ENCODE measurements at places on chromosomes 4 and X. TPM values are rescaled to one million over a fixed set of nuclear protein-coding genes. Genes with fewer than 3 reads are reported as not detected.

CAMK2D gene
- polyA plus RNA-seq, result 83.1 TPM

CLTRN gene
- 23.2 TPM for polyA plus RNA-seq

KLB gene
- 0.13 TPM for polyA plus RNA-seq

ARHGAP10 gene
- polyA plus RNA-seq, result 20.9 TPM

TSPAN6 gene
- 162 TPM for polyA plus RNA-seq

PPA2 gene
- polyA plus RNA-seq, result 98.2 TPM

COL4A6 gene
- polyA plus RNA-seq, result 18.3 TPM

LDOC1 gene
- 75.0 TPM for polyA plus RNA-seq

TRAM1L1 gene
- 21.9 TPM for polyA plus RNA-seq

ARMCX2 gene
- polyA plus RNA-seq, result 104 TPM

CLDN2 gene
- polyA plus RNA-seq, result 77.1 TPM

SPATA18 gene
- polyA plus RNA-seq, result 1.1 TPM

CWH43 gene
- polyA plus RNA-seq, result 9.9 TPM

ODAPH gene
- polyA plus RNA-seq, result 0.27 TPM

TMSB15B gene
- polyA plus RNA-seq, result 27.1 TPM

DNA sequence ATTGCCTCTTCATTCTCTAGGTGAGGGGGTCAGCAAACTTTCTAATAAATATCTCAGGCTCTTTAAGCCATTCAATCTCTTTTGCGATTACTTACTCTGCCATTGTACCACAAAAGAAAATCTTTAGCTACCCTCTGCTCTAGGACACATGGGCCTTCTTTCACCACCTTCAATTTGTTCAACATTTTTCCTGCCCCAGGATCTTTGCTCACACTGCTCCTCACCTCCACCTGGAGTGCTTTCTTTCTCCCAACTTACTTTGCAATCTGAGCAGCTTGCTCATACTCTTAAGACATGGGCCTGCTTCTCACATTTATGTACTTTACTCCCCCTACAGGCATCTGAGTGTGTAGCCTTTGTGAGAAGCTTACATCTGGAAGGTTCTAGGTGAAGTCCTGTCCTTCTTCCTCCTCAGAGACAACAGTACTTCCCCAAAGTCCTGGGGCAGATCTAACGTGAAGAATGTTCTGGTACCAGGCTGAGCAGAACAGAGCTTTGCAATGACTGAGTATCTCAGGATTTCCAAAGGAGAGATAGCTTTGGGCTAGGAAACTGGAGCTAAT, 55.0 kb upstream of the PRDM5 start:
- DNase-seq, result no peak

DNA sequence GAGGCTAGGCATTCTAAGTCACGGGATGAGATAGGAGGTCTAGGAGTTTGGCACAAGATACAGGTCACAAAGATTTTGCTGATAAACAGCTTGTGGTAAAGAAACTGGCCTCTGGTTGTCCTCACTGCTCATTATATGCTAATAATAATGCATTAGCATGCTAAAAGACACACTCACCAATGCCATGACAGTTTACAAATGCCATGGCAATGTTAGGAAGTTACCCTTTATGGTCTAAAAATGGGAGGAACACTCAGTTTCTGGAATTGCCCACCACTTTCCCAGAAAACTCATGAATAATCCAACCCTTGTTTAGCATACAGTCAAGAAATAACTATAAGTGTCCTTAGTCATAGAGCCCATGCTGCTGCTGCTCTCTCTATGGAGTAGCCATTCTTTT, 286.9 kb downstream of the ZNF674 start:
- DNase-seq, result no peak

- DNase-seq, result no peak
These were observed 330.6 kb downstream of the GALNTL6 start for GRCh38 chr4:172143605-172144314.

- DNase-seq, result no peak
These were observed at the start of gene STS for GRCh38 chrX:7147413-7147977. STS (plus strand) TSS chrX:7147712; CDS start chrX:7253200, 105,488 bp downstream.

GRCh38 chr4:107793996-107794395, 30.7 kb upstream of the SGMS2 start:
- no peak for DNase-seq

GRCh38 chr4:109816082-109816442, 500 bp downstream of the GAR1 start:
- DNase-seq, result no peak

- DNase-seq, result peak; percentile 32
These were observed 152.5 kb upstream of the STX18 start for GRCh38 chr4:4694296-4694772.

DNA sequence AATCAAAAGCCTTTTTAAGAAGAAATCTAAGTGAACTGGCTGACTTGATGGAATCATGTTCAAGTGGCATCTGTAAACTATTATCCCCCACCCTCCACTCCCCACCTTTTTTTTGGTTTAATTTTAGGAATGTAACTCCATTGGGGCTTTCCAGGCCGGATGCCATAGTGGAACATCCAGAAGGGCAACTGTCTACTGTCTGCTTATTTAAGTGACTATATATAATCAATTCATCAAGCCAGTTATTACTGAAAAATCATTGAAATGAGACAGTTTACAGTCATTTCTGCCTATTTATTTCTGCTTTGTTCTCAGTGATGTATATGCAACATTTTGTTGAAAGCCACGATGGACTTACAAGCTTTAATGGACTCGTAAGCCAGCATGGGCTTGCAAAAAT, 162.3 kb downstream of the STIM2 start:
- no peak for DNase-seq

DNA sequence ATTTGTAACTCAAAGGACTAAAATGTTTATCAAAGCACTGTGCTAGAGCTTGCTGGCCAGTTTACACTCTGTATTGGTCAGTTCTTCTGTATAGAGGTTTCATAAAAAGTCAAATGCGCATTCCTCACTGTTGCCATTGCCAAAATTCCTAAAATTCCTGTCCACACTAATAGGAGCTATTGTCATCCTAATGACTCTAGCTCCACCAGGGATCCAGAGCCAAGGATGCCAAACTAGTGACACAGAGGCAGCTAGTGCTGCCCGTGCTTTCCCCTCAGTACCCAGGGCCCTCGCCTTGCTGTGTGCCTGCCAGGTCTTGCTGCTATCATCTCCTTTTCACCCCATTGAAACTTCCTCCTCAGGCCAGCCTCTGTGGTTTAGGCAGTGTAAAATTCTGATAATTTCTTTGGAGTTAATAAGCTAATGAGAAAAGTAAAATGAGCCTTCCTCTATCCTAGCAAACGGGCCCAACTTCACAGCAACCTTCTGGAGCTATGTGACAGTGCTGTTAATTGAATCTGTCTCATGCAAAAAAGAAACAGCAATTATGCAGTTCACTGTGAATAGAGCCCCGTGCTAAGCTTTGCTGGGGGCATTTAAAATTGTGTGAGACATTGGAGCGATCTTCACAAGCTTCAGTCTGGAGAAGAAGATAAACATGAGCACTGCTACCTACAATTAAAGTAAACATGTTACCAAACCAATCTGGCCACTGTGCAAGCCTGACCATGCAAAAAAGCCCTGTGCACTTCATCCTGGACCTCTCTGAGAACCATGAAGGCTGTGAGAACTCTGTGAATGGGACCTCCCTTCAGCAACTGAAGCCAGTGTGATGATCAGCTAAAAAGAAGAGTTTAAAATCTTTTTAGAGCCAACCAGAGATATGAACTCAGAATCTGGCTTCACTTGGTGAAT, 43.1 kb upstream of the FGF2 start:
- no peak for DNase-seq

DNA sequence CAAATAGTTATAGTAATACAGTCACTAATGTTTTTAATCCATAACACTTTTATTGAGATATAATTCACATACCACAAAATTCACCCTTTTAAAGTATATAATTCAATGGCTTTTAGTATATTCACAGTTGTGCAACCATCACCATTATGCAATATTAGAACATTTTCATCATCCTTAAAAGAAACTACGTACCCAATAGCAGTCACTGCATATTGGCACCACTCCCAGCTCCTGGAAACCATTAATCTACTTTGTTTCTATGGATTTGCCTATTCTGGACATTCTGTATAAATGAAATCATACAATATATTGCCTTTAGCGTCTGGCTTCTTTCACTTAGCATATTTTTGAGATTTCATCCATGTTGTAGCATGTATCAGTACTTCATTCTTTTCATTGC, 99.3 kb downstream of the AMMECR1 start:
- no peak for DNase-seq

GRCh38 chr4:140066031-140066930, 87.7 kb downstream of the MAML3 start:
- DNase-seq, result no peak

- DNase-seq, result no peak
These were observed 132.1 kb downstream of the PWWP3B start for GRCh38 chrX:106300239-106300638.

DNA sequence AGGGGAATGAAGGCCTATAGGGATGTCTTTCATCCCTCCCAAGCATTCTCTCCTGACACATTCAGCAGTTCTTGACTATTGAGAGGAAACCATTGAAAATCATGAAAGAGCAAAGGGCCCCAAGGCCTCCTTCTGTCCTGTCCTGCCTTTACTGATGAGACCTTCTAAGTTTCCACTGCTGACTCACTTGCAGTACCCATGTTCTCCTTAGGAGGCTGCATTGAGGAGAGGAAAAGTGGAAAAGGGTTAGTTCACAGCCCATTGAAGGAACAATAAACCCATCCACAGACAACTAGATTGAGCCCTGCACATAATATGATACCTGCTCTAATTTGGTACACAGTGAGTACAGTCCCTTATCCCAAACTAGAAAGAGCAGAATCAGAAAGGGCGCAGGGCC, 115.1 kb upstream of the PNPLA4 start:
- no peak for DNase-seq

DNA sequence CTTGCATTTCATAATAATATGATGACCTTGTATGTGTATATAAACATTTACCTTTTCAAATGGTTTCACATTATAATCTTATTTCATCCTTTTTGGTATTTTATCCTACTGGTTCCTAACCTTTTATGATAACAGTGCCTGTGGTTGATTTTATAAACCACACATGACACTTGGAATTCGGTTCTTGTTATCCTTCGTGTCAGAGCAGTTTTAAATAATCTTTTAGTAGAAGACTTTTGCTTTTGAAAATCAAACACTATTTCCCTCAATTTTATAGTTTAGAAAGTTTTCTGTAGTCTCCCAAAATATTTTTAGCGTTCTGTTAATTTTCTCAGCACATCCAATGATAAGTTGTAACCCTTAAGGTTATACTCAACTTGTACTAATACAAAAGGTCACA, 676.8 kb downstream of the RAPGEF2 start:
- no peak for DNase-seq

GRCh38 chr4:65670331-65671031, at the start of gene EPHA5:
EPHA5 (minus strand) TSS chr4:65670489; CDS start chr4:65669742, 747 bp downstream.
- DNase-seq, result peak; percentile 61

DNA sequence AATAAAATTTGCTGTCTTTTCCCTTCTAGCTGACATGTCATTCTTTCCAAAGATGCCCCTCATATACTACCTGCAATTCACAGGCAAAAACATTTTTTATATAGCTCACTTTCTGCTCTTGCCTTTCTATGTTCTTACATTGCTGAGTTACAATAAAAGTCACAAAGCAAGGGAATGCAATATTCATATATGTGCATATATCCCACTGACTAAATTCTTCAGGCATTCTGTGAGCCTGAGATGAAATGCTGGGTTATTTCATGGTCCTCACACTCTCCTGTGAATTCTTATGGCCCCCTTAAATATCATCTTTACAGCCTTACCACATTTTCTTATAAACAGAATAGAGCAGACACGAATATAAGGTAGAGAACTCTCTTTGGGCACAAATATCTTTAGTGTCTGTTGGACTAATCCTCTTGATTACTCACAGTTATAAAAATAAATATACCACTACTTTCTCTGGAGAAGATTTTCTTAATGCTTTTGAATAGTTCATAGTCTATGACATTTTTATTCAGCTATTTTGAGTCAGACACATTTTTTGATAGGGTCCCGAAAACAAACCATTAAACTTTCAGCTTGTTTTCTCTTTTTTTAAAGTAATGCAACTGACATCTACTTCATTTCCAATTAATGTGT, 84.1 kb upstream of the H2AZ1 start:
- no peak for DNase-seq

DNA sequence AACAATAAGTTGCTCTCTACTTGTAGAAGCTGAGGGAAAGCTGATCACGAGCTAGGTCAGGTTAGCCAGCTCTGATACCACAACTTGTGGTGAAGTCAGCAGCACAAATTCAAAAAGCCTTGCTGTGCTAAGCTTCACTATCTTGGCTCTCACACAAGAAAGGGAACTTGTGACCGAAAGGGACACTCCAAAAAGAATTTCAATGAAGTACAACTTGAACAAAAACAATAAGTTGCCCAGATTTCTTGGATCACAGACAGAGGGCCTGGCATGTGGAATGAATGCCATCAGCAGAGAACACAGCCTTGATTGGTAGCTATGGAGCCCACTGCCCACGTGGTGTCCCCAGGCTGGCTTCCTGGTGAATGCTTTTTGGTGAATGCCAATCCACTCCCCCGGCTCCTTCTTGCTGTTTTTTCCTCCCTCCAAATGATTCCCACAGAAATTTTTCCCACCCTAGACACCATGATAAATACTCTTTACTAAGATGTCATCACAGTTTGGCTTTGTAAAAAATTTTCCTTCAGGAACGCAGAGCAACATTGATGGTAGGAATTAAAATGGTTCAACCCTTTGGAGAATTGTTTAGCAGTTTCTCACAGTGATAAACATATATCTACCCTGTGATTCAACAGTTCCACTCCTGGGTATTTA, 82.6 kb downstream of the ANXA3 start:
- DNase-seq, result no peak

DNA sequence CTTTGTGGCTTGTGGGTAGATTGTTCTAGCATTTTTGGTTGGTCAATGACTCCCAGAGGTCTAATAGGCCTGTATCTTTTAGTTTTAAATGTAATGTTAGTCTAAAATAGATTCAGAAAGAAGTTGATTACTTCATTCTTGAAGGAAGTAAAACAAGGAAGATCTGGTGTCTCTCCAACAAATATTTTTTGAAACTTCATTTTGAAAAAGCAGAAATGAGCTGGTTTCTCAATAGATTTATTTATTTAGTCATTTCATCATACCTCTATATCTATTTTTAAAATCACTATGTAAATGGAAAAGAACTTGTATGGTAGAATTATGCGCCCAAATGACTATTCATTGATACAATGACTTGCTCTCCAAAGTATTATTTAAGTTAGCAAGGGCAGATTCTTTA, 7.2 kb downstream of the HTR2C start:
- DNase-seq, result no peak

DNA sequence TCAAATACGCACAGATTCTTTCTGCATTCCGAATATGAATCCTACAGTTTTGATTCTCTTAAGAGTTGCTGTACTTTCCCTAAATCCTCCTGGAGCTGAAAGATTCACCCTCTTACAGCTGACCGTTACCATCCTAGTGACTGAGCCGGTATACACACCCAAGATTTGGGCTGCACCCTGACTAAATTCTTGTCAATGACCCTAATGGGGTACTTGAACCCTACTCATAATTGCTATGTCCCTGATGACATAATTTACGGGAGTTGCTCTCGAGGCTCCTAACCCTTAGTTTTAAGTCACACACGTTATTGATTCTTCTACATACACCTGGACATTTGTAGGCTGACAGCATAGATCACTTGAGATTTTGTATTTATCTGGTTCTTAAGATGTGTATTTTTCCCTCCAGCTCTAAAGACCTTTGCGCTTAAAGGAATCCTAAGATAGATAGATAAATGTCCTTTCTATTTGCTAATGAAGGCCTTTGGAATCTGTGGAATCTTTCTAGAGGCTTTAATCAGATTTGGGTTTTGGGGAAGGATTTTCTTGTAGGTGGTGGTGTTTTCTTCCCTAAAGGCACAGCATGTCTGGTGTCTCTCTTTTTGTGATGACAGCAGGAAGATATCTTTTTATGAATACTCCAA, 37.8 kb downstream of the CLDN34 start:
- DNase-seq, result no peak

Measured in left renal cortex interstitium (tissue), 4 donors.